ENCODE measurements at places on chromosomes 4 and X.

DNA sequence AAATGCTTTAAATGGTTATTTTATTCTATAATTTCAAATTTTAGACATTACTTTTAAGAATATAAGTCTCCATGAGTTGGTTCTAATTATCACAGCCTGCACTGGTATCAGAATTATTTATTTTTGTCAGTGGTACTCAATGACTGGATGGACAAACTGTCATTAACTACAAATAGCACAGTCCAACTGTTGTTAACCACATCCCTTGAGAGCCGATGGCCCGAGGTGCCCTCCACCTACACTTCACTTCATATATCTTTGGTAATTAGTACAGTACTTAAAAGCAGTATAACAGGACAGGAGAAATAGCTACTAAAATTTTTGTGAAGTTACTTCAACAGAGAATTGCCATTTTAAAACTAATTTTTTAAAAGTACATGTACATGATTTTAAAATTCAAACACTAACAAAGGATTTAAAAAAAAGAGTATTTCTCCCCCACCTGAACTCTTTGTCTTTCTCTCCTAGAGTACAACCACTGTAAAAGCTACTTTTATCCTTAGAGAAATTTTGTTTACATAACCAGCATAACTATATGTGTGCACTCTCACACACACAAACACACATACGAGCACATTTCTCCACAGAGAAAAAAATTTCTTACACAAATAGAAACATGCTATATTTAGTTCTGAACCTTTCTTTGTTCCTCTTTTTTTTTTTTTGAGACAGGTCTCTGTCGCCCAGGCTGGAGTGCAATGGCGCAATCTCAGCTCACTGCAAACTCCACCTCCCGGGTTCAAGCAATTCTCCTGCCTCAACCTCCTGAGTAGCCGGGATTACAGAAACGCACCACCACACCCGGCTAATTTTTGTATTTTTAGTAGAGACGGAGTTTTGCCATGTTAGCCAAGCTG lies 6.5 kb downstream of the TIFA start:
- DNase-seq: no peak

- no peak for DNase-seq
These were observed 55.3 kb upstream of the CXorf51B start for GRCh38 chrX:146754268-146754667.

- DNase-seq: no peak
These were observed 83.9 kb upstream of the CPEB2 start for GRCh38 chr4:14918336-14918735.

- no peak for DNase-seq
These were observed 20.6 kb upstream of the IRAK1 start for GRCh38 chrX:154040307-154040756.

DNA sequence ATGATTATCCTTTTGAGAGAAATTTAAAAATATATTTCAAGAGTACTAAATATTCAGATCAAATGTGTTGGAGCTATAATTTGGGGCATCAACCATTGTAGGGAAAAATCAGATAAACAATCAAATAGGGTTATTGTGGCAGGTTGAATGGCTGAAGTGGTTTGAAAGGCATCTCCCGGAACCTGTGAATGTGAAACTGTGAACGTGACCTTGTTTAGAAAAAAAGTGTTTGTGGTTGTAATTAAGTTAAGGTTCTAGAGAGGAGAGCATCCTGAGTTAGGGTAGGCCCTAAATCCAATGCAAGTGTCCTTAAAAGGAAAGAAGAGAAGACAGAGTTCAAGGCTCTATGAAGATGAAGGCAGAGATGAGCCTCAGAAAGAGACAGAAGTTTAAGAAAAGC lies 37.4 kb downstream of the ADGRA3 start:
- DNase-seq: no peak

- DNase-seq: no peak
These were observed 6.3 kb upstream of the SORCS2 start for GRCh38 chr4:7186031-7186430.

- DNase-seq: no peak
These were observed 94.8 kb downstream of the MAML3 start for GRCh38 chr4:140059159-140059558.

DNA sequence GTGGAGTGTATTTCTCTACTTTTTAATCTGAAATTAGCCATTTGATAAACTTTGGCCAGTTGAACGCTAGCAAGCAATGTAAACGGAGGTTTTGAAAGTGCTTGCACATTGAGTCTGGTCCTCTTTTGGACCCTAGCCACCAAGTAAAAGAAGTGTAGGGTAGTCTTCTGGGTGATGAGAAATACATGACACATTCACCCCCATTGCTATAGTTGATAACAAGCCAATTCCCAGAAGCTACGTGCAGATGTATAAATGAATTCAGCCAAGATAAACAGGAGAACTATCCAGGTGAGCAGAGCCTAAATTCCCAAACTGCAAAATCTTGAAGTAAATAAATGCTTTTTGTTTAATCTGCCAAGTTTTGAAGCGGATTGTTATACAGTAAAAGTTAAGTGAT lies 965.4 kb upstream of the GRIA3 start:
- DNase-seq: no peak

DNA sequence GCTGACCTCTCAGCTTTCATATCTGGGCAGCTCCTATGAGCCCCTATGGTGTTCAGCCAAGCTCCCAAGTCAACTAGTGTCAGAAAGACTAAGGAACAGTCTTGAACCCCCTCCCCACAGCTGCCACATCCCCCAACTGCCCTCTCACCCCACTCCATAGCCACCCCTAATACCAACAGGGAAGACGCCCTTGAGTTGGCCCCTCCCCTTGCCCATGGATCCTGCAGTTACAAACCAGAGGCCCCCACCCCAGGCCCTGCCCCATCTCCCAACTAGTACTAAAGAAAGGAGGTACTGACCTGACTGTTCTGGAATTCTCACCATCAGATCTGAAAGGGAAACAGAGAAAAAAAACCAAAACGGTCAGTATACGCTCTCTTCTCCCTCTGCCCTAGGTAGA lies 10.2 kb upstream of the IQSEC2 start:
- DNase-seq: no peak

- no peak for DNase-seq
These were observed 118.1 kb upstream of the TLR3 start for GRCh38 chr4:185950891-185951290.

- no peak for DNase-seq
These were observed 12.7 kb downstream of the MAD2L1 start for GRCh38 chr4:120053911-120054310.

DNA sequence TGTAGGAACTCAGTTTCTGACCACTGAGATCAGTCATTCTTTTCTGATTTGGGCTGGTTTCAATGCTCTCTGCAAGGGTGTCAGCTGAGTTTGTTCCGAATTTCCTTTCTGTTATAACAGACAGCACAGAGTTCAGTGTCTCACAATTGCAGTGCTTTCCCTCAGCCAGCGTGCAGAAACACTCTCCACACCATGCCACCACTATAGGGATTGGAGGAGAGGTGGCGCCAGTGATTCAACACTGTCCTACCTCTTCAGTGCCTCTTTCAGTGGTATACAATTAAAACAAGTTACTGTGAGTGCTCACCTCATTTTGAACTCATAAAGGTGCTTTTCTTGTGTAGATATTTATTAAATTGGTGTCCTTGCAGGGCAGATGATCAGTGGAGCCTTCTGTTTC lies 413.2 kb upstream of the CXorf51B start:
- DNase-seq: no peak

DNA sequence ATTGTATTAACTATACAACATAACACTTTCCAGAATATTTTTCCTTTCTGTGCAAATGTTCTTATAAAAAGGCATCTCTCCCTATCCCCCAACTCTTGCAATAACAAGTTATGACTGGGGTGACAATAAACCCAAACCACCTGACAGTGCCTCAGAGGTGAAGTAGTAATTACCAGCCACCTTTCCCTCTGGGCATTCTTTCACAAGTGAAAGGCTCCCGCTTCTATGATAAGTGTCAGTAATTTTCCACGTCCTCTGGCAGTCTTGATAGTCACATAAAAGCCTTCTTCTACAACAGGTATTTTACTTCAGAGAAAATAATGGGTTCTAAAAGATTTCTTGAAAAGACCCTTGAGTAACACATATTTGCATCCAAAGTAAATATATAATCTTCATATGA lies 82.7 kb downstream of the MANBA start:
- no peak for DNase-seq

- DNase-seq: no peak
These were observed 914.9 kb upstream of the PCDH7 start for GRCh38 chr4:29805245-29805644.

- no peak for DNase-seq
These were observed 30.1 kb downstream of the EGFL6 start for GRCh38 chrX:13599491-13599890.

GRCh38 chr4:3340700-3341083 lies 47.9 kb downstream of the RGS12 start:
- DNase-seq: no peak

DNA sequence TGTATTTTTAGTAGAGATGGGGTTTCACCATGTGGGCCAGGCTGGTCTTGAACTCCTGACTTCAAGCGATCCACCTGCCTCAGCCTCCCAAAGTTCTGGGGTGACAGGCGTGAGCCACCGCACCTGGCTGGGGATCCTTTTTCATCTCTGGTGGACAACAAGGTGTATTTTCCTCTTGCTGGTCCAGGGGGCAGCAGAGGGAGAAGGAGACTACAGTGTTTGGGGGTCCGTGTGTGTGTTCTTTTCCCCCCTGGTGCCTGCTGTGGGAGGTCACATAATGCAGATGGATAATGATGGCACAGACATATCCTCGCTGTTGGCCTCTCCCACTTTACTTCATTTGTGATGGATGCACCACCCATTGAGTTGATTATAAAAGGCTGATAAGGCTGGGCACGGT lies 39.0 kb upstream of the CD99 start:
- no peak for DNase-seq

GRCh38 chr4:25350561-25350960 lies 26.5 kb upstream of the ANAPC4 start:
- DNase-seq: no peak

GRCh38 chrX:16946971-16947562 lies 609 bp downstream of the REPS2 start:
- DNase-seq: no peak
